NCI-H446 treated with DMSO at 0.1 percent for 48 hours (cell line): ENCODE measurements at places on chromosomes 5 and 9.
A peak's percentile ranks its signal among the peaks of the same experiment; 100 is the strongest.

- DNase-seq: no peak
Observed at GRCh38 chr9:113355040-113355596, 5.8 kb downstream of the BSPRY start.

GRCh38 chr9:130394320-130394719 is 50.4 kb upstream of the ASS1 start:
- DNase-seq: no peak

DNA sequence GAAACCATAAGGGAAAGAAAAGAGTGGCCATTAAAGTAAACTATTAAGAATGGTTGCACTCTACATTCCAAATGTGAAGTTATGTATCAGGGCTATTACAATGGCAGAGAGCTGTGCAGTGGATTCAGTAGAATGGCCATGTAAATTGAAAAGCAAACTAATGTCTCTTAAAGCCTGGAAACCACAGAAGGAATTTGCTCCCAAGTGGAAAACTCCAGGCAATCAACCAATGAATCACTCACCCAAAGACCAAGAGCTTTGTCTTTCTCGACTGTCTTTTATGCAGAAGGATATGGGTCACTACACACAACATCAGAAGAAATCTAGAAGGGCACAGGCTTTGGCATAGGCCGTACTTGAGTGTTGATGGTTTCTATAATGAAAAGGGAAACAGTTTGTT is 114.9 kb downstream of the TLE1 start:
- DNase-seq: no peak

GRCh38 chr9:19551124-19551929 is 142.5 kb downstream of the ACER2 start:
- DNase-seq: peak; percentile 89

GRCh38 chr5:8570528-8570927 is 701.6 kb downstream of the MTRR start:
- DNase-seq: no peak

- DNase-seq: no peak
Observed at GRCh38 chr5:42930934-42931333, 109.2 kb downstream of the ANXA2R start.

- no peak for DNase-seq
Observed at GRCh38 chr9:80369641-80370040, 797.9 kb downstream of the TLE4 start.

DNA sequence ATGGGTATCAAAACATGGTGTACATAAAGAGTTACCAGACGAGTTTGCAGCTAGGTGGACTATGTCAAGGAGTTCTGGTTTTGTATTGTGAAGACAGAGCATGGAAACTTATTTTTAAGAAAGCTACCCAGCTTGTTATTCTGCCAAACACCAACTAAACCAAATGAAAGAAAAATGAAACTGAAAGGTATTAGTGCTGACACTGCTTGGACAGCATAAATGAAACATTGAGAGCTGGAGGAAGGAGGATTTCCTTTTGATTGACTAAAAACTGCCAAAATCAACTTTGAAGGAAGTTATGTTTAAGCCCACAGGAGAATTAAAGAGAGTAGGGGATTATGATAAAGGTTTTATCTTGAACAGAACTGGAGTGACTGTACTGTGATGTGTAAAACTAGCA is 766.2 kb downstream of the PTPRD start:
- DNase-seq: no peak

DNA sequence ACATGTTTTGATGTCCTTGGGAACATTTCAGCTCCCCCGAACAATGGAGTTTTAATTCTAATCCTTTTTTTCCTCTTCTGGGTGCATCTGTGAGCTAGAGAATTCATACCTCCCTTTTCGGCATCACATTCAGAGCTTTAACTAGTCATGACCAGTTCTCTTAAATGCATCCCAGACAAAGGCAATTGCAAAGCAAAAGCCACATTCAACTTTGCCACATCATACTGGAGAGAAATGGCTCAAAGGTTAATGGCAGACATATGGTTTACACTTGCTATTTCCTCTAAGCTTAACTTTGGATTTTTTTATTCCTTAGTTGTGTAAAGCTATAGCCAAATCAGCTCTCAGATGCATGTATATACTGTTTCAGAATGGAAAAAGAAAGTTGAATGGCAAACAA is 153.3 kb downstream of the ESM1 start:
- no peak for DNase-seq

GRCh38 chr9:137809040-137809576 is 68.5 kb upstream of the CACNA1B start:
- DNase-seq: no peak

DNA sequence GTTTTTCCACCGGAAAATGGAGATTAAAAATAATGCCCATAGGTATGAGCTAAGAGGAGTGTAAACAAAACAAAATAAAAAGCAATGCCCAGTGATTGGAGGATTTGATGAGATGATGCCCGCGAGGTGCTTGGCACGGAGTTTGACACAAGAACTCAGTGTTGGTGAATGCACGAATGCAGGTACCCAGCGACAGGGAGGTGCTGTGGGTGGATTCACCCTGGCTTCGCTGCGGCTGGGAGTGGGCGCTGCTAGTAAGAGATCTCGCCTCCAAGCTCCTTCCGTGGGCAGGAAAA is 526 bp upstream of the STXBP1 start:
- DNase-seq: no peak

DNA sequence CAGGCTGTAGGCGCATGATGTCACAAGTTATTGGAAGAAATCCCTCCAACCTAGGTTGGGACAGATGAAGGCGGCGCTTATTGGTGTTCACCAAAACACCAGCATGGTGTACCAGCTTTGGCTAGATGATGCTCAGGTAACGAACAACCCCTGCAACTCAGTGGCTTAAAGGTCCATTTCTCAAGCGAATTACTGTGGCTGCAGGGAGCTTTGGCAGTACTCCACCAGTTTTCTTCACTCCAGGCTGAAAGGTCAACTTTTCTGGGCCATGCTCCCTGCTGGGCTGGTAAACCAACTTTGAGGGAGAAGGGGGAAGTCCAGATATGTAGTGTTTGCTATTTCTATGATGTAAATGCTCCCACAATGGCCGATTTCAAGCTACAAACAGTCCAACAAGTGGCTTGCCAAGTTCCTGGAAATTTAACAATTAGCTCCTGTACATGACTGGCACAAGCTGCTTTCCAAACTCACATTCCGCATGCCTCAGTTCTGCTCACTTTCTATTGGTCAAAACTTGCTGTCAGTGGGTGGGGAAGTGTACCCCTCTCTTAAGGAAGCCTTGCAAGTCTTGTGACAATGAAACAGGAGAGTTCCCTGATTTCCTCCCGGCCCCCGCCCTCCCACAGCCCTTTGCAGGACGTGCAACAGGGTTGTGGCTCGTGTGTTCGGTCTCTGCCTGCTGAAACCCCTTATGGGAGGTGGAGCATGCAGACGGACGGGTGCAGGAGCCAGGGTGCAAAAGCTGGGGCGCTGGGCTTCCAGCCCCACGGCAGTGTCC is 588 bp upstream of the ZBED3 start:
- peak; percentile 66 for DNase-seq

DNA sequence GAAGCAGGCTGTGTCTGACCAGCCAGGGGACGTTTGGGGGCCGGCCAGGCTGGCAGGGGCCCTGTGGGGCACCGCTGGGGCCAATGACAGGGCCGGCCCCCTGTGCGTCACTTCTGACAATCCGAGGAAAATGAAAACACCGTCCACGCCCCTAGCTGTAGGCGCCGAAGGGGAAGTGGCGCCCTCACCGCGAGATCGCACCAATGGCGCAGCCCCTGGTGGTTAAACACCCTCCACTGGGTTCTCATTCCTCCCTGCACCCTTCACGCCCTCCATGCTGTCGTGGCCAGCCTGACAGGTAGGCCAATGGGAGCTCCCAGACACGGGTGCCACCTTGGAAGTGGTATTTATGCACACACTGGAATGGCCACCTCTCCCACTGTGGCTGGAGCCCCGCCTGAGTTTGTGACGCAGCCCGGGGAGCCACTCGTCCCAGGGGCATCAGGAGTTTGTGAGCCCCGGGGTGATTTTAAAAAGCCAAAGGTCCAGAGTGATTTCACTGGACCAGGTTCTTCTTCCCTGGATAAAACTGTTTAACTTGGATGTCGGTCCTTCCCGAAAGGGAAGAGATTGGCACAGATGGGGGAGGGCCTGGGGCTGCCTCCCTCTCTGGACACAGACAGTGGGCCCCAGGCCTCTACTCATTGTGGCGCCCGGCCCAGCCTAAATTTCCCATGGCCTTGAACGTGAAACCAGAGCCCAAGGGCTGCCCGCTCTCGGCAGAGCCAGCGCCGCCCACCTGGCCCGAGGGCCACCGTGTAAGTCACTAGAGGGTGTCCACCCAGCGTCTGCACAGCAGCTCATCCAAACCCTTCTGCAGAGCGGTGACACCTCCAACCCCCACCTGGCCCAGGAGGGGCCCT is 49.7 kb downstream of the NKD2 start:
- DNase-seq: no peak

DNA sequence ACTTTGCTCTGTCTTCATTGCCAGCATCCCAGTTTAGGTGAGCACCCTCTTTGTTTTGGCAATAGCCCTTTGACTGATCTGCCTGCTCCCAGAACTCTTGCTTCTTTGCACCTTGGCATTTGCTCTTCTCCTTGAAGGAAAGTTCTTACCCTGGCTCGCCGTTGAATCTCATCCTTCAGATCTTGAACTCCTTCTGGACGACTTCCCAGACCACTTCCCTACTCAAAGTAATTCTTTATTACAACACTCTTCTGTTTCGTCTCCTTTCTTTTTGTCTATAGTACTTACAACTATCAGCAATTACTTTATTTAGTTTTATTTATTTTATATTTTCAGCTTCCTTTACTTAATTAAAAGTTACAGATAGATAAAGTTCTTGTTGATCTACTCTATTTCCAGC is 1510.1 kb downstream of the MAT2B start:
- no peak for DNase-seq

GRCh38 chr5:74378464-74378863 is 262.1 kb downstream of the ENC1 start:
- DNase-seq: no peak

DNA sequence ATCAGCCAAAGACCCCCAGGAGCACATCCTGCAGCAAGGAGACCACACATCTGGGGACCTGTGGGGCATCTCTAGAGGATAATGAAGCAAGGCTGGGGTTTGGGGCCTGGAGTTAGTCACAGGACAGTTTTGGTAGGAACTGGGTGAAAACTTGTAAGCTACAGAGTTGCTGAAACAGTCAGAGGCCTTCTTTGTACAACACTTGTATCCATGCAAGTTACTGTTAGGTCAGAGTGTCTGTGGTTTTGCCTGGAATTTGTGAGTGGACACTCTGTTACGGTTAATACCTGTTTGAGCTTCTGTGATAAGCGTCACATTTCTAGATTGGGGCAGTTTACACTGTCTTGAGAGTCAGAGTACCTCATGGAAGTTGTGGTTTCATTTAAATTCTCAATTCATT is 22.6 kb upstream of the ASPN start:
- no peak for DNase-seq

DNA sequence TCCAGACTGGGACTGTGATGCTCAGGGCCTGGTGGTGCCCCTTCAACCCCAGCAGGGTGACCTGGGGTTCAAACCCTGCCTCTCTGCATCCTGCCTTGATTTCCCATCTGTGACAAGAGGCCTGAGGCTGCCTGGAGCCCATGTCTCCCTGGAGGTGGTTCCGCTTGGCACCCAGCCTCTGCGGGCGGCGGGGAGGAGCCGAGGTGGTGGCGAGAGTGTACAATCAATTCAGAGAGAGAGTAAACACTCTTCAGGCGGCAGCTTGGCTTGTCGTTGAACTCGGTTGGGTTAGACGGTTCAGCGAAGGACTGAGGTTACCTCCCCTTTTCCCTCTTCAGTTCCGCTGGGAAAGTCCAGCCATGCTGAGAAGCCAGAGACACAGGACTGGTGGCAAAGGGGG is 39.3 kb downstream of the NTNG2 start:
- DNase-seq: no peak

- DNase-seq: no peak
Observed at GRCh38 chr9:93124793-93125192, 9.3 kb downstream of the NINJ1 start.

- DNase-seq: no peak
Observed at GRCh38 chr5:177304392-177305119, 957 bp downstream of the PRELID1 start.

DNA sequence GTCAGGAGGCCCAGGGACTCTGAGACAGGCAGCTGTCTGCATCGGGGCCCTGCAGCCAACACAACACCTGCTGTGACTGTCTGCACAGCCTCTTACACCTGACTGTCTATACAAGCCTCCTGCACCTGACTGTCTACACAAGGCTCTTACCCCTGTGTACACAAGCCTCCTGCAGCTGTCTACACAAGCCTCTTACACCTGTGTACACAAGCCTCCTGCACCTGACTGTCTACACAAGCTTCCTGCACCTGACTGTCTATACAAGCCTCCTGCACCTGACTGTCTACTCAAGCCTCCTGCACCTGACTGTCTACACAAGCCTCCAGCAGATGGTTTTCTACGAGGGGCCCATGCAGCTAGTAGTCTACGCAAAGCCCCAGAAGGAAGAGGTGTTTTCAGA is 18.6 kb downstream of the IRX2 start:
- DNase-seq: no peak

GRCh38 chr5:66828046-66828547 is 231.9 kb downstream of the MAST4 start:
- no peak for DNase-seq

GRCh38 chr9:9142001-9142400 is 1342.4 kb upstream of the DMAC1 start:
- DNase-seq: no peak

GRCh38 chr5:180990882-180991242 is 2.2 kb downstream of the BTNL3 start:
- no peak for DNase-seq

- no peak for DNase-seq
Observed at GRCh38 chr5:76582230-76583162, 40.7 kb downstream of the F2RL2 start.

DNA sequence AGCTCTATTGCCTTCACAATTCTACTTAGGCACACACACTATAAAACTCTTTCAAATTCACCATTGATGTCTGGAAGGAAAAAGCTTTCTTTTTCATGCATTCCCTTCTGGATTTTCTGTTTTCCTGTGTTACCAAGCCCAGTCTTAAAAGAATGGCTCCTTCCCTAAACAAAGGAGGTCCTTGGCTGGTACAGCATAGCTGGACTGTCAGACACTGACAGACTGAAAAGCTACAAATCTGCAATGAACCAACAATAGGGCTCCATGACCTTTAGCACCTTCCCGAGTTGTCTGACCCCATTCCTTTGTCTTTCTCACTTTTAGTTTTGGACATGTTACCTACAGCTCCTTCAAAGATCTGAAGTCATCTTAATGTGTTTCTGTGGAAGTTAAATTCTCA is 382.5 kb downstream of the TMEM161B start:
- no peak for DNase-seq

- DNase-seq: no peak
Observed at GRCh38 chr5:32638309-32638708, 53.0 kb downstream of the SUB1 start.
